ENCODE measurements at places on chromosomes 6 and 20. TPM values are rescaled to one million over a fixed set of nuclear protein-coding genes. Genes with fewer than 3 reads are reported as not detected.

ADGRF5 gene
- total RNA-seq: 3.2 TPM

CRISP3 gene
- total RNA-seq: not detected

SH3BGRL2 gene
- total RNA-seq: 8.0 TPM

CASS4 gene
- total RNA-seq: 0.78 TPM

TRIM31 gene
- not detected for total RNA-seq

GPR6 gene
- not detected for total RNA-seq

ULBP2 gene
- 0.24 TPM for total RNA-seq

BTNL2 gene
- not detected for total RNA-seq

KIF25 gene
- total RNA-seq: 0.56 TPM

SEL1L2 gene
- total RNA-seq: not detected

MCCD1 gene
- total RNA-seq: not detected

EPHA7 gene
- total RNA-seq: 1.4 TPM

FNDC11 gene
- total RNA-seq: 0.78 TPM

PIGT gene
- total RNA-seq: 107 TPM

PTCHD4 gene
- total RNA-seq: 2.6 TPM

TREM2 gene
- not detected for total RNA-seq

GABRR1 gene
- total RNA-seq: not detected

ABHD16B gene
- total RNA-seq: not detected

BPI gene
- 0.13 TPM for total RNA-seq

EXOC2 gene
- 18.0 TPM for total RNA-seq

SLC52A3 gene
- total RNA-seq: not detected

TREML4 gene
- 0.13 TPM for total RNA-seq

TBX18 gene
- total RNA-seq: 7.0 TPM

SAMD5 gene
- total RNA-seq: 0.65 TPM
